ENCODE measurements at places on chromosomes 2 and 18. TPM values are rescaled to one million over a fixed set of nuclear protein-coding genes. Genes with fewer than 3 reads are reported as not detected.

- DNase-seq = no peak
These were observed 23.8 kb downstream of the AKAIN1 start for GRCh38 chr18:5173236-5173635.

- no peak for DNase-seq
These were observed 84.4 kb upstream of the YWHAQ start for GRCh38 chr2:9715238-9715637.

Gene NABP1
- total RNA-seq = 18.3 TPM

Gene IL1F10
- not detected for total RNA-seq

Gene DOK6
- total RNA-seq = 0.67 TPM

DNA sequence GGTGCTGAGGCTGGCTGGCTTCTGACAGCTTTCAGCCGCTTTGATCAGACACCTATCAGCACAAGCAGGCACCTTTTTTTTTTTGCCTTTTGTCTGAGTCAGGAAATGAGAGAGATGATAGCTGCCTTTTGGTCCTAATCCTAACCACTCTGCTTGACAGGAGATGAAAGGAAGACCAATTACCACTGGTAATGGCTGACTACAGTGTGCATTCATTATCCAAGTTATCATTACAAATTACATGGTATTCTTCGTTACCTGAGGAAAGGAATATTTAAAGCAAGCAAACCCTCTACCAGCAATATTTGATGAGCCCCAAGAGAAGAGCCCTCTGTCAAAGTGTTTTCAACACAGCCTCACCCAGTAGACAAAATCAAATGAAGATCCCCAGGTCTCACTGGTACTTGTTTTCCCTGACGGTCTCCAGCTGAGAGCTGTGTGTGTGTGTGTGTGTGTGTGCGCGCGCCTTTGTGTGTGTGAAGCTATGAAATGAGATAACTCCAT is 925.7 kb downstream of the DCDC2C start:
- no peak for DNase-seq

GRCh38 chr2:230505162-230505561 is 89.2 kb downstream of the SP100 start:
- no peak for DNase-seq

DNA sequence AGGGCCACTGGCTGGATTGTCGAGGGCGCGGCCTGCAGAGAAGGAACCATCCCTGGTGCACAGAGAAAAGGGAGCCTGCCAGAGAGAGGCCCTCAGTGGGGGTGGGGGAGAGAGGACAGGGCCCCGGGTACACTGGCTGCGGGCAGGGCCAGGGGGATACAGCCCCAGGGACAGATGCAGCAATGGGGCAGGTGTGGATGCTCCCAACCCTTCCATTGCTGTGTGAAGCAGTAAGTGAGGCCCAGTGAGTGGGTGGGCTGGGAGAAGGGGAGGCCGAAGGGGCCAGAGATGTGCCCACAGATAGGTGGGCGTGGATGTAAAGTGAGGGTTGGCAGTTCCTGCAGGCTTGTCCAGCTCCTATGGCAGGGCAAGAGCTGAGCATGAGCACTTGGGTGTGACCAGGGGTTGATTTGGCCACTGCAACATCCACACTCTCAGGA is 7.4 kb downstream of the AGXT start:
- DNase-seq = no peak

Gene DIS3L2
- 25.2 TPM for total RNA-seq

DNA sequence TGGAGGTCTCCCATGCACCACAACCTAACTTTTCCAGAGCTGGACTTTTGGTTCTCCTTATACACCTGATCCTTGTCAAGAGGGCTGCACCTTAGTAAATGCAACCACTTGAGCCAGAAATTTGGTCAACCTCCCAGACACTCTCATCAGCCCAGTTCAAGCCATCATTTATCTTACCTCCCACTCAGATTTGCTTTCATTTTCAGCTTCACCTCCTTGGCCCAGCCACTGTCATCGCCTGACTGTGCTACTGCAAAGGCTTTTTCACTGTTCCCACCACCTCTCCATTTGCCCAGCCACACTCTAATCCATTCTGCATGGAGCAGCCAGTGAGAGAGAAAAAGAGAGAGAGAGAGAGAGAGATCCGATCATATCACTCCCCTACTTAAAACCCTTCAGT is 112.4 kb upstream of the DDX18 start:
- DNase-seq = no peak

GRCh38 chr2:201580486-201580885 is 62.8 kb downstream of the TMEM237 start:
- no peak for DNase-seq

Gene SERPINB10
- total RNA-seq = not detected

Gene SPR
- total RNA-seq = 15.0 TPM

Gene TANC1
- 18.5 TPM for total RNA-seq

DNA sequence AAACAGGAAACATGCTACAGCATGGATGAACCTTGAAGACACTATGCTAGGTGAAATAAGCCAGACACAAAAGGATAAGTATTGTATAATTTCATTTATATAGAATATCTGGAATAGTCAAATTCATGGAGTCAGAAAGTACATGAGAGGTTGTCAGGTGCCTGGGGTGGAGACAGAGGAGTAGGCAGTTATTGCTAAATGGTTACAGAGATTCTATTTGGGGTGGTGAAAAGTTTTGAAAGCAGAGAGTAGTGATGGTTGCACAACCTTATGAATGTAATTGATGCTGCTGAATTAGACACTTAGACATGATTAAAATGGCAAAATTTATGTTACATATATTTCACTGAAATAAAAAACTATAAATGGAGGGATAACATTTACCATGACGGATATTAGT is 197.4 kb downstream of the VAPA start:
- no peak for DNase-seq

DNA sequence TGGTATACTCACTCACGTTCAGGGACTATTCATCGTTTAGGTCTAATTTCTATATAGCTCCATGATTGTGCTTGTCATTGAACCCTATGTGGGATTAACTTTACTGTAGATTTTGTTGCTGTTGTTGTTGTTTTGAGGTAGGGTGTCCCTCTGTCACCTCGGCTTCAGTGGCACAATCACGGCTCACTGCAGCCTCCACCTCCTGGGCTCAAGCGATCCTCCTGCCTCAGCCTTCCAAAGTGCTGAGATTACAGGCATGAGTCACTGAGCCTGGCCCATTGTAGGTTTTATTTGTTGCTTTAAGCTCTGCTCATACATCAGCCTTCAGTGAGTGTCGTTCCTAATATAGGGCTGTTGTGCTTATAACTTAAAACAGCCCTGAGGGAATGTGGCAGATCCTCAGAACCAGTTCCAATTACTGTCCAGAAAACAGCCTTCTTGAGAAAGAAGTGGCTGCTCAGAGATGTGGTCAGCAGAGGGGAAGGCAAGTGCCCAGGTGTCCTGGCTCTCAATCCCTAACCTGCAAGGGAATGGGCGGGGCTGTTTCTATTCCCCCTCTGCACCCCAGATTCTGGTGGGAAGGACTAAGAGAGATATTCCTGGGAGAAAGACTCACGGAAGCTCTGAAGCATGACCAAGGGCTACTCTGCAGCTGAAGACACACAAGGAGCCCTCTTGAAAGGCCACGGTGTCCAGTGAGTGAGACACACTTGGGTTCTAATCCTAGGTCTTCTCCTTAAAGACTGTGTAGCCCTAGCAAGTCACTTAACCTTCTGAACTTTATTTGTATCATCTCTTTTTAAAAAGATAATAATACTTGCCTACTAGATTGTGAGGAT is 79.6 kb upstream of the LCLAT1 start:
- no peak for DNase-seq

GRCh38 chr2:114688241-114688640 is 245.8 kb downstream of the DPP10 start:
- no peak for DNase-seq

- DNase-seq = no peak
These were observed 15.5 kb downstream of the CYP1B1 start for GRCh38 chr2:38060236-38061018.

GRCh38 chr2:145416640-145417039 is 896.7 kb upstream of the ZEB2 start:
- no peak for DNase-seq

Gene LHCGR
- not detected for total RNA-seq

DNA sequence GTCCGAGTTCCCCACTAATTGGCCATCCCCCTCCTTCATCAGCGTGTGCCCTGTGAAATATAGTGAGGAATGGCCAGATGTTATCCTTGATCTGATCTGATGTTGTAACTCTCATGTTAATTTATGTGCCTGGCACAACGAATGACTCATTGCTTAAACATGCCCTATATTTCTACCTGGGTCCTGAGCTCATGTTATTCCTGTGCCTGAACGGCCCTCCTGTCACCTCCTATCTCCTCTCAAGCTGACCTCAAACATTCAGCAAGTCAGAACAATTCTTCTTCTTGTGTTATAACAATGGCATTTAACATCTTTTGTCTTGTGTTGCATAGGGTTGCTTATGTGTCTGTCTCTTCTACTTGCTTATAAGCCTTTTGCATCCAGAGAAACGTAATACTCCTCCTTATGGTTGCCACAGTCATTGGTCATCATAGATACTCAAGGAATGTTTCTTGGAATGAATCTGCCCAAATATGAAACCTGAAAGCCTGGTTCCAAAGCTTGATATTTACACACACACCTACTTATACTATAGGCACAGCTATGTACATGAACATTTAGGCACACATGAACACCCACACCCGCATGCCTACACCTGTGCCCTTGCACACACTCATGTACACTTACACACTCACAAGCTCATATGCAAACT is 80.2 kb upstream of the PHLPP1 start:
- peak; percentile 42 for DNase-seq

Data from kidney epithelial cell (primary cell).